Panc1 (cell line): ENCODE measurements at places on chromosomes 13 and 19. TPM values are rescaled to one million over a fixed set of nuclear protein-coding genes. Genes with fewer than 3 reads are reported as not detected.

DNA sequence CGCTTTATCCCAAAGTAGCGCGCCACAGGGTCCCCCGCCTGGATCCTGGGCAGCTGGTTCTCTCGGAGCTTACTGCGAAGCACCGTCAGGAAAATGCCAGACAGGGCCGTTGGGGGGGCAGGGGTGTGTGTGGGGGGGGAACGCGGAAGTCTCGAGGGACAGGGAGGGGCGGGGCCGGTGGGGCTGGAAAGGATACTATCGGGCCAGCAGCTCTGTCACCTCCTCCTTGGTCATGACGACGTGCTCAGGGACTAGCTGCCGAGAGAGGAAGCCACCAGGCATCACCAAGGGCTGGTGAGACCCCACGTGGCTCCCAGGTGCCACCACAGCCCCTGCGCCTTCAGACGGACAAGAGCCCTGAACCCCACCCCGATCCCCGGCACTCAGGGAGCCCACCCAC, 5.3 kb downstream of the POLR2E start:
- no peaks in the 10 kb centered on the region for H3K27me3 ChIP-seq
- H3K4me3 ChIP-seq = no peak overlapping the region
- no peaks in the 10 kb centered on the region; the same call in none of the 2 replicates for H3K36me3 ChIP-seq
- DNase-seq = no peak

DNA sequence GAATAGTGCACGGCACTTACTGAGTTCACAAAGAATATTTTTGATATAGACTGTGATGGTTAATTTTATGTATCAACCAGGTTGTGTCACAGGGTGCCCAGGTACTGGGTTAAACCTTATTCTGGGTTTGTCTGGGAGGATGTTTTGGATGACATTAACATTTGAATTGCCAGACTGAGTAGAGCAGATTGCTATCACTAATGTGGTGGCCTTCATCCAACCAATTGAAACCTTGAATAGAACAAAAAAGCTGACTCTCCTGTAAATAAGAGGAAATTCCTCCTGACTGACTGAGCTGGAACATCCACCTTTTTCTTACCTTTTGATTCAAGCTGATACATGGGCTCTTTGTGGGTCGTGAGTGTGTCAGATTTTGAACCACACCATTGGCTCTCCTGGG, 1424.4 kb upstream of the MIR17HG start:
- no peaks in the 10 kb centered on the region for H3K36me3 ChIP-seq
- H3K4me3 ChIP-seq = no peak overlapping the region
- DNase-seq = no peak

DNA sequence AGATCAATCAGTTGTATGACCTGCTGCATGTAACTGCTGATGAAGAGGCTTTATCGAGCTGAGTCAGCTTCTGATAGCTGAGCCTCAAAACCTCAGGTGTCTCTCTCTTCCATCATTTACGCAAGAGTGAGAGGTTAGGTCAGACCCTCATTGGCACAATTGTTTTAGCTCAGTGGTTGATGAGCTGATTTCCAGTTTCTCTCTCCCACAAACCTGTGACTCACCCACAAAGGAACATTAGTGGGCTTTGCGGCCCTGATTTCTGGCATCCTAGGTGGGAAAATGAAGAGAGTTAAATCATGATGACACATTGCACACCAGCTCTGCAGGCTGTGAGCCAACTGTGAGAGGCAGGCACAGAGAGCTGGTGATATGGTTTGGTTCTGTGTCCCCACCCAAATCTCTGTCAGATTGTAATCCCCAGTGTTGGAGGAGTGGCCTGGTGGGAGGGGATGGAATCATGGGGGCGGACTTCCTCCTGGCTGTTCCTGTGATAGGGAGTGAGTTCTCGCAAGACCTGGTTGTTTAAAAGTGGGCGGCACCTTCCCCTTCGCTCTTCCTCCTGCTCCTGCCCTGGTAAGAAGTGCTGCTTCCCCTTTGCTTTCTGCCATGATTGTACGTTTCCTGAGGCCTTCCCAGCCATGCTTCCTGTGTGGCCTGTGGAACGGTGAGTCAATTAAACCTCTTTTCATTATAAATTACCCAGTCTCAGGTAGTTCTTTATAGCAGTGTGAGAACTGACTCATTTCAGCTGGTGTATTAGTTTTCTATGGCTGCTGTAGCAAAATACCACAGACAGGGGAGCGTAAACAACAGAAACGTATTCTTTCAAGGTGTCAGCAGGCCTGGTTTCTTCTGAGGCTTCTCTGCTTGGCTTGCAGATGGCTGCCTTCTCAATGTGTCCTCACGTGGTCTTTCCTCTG, 33.5 kb upstream of the TMTC4 start:
- no peak for DNase-seq
- H3K27ac ChIP-seq = no peak overlapping the region
- H3K4me3 ChIP-seq = no peak overlapping the region
- H3K4me1 ChIP-seq = no peaks in the 10 kb centered on the region
- H3K36me3 ChIP-seq = no peaks in the 10 kb centered on the region

DNA sequence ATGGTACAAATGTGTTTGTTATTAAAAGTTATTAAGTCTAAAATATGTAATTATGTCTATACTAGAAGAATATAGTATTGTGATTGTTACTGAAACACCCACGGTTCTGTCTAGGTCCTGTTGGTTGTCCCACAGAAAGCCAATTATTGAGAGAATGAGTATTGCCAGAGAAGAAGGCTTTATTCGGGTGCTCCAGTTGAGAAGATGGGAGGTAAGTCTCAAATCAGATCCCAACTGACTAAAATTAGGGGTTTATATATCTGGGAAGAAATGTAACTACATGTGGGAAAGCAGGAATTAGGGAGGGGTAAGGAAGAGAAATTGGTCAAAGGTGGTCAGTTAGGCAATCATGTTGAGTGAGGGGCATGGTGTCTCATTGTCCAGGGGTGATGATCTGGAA, 798.4 kb downstream of the PCDH17 start:
- H3K4me1 ChIP-seq = no peaks in the 10 kb centered on the region
- no peak for DNase-seq
- no peak overlapping the region for H3K4me3 ChIP-seq
- no peak overlapping the region for H3K27ac ChIP-seq
- no peaks in the 10 kb centered on the region for H3K36me3 ChIP-seq

DNA sequence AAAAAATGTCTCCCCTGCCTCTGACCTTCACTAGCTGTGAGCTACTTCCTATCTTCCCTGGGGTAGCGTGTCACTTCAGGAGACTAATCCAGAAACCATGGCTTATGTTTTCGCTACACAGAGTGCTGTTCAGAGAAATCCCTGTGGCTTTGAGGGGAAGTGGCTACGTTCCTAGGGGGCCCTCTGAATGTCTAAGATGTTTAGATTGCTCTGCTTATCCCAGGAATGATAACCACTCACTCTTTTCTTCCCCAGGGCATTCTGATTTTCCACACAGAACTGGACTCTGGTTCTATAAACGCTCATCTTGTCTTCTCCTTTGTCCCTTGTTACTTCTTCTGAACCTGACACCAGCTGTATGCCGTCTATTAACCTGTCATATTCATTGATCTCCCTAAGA, 572.5 kb downstream of the OLFM4 start:
- H3K36me3 ChIP-seq = no peaks in the 10 kb centered on the region
- H3K4me1 ChIP-seq = no peaks in the 10 kb centered on the region
- H3K27me3 ChIP-seq = no peaks in the 10 kb centered on the region
- H3K4me3 ChIP-seq = no peak overlapping the region
- H3K27ac ChIP-seq = no peak overlapping the region
- no peak for DNase-seq

The UBE2L5 gene
- total RNA-seq = not detected

The TMEM272 gene
- total RNA-seq = 0.15 TPM
